NCI-H2227 treated with DMSO at 0.1 percent for 48 hours (cell line): ENCODE measurements at places on chromosomes 5 and 9.

- no peak for DNase-seq
Measured at GRCh38 chr5:140143521-140144258, 18.0 kb downstream of the IGIP start.

DNA sequence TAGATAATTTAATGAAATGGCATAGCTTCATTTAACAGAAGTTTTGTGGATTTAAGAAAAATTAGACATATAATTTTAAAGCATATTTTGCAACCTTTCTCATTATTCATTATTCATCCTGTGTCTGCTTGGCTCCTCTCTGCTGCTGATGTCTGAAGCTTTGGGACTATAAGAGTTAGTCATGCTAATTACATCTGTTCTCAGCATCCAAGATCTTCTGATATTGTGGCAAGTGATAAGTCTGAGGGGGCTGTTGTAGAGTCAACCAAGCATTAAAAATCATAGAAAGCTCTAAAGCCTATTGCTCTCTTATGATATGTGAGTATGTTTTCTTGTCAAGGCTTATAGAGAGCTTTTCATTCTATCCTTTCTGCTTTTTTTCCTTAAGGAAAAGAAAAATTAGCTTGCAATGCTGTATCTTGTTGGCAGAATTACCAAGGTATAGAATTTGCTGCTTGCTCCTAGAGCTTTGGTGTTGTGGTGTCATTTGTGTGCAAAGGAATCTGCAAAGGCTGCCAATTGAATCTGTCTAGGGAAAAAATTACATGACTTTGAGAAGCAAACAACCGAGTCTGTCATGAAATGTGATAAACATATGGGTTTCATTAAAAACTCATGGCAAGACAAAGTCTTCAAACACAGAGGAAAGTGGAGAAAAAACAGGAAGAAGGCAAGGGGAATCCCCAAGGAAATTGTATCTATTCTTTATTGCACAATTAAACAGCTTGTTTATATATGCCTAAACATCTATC, 156.1 kb upstream of the DAB2 start:
- no peak for DNase-seq

DNA sequence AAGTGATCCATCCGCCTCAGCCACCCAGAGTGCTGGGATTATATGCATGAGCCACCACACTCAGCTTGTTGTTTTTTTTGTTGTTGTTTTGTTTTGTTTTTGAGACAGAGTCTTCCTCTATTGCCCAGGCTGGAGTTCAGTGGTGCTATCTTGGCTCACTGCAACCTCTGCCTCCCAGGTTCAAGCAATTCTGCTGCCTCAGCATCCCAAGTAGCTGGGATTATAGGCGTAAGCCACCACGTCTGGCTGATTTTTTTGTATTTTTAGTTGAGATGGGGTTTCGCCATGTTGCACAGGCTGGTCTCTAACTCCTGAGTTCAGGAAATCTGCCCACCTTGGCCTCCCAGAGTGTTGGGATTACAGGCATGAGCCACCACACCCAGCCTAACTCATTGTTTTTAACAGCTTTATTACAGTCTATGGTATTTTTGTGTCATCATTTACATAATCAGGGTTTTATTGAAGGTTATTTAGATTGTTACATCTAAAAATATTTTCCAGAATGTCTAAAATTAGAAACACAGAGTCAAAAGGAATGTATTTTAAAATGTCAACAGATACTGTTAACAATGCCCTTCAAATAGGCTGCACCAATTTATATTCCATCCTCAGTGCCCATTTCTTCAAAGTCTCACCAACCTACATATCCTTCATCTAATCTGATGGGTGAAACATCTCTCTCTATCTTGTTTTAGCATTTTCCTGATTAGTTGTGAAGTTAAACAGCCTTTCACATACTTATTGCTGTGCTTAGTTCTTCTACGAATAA, 18.6 kb downstream of the KIF3A start:
- DNase-seq = no peak

GRCh38 chr5:138192826-138193225, 13.9 kb downstream of the KIF20A start:
- no peak for DNase-seq

GRCh38 chr9:124190761-124191160, 67.0 kb upstream of the NEK6 start:
- no peak for DNase-seq

DNA sequence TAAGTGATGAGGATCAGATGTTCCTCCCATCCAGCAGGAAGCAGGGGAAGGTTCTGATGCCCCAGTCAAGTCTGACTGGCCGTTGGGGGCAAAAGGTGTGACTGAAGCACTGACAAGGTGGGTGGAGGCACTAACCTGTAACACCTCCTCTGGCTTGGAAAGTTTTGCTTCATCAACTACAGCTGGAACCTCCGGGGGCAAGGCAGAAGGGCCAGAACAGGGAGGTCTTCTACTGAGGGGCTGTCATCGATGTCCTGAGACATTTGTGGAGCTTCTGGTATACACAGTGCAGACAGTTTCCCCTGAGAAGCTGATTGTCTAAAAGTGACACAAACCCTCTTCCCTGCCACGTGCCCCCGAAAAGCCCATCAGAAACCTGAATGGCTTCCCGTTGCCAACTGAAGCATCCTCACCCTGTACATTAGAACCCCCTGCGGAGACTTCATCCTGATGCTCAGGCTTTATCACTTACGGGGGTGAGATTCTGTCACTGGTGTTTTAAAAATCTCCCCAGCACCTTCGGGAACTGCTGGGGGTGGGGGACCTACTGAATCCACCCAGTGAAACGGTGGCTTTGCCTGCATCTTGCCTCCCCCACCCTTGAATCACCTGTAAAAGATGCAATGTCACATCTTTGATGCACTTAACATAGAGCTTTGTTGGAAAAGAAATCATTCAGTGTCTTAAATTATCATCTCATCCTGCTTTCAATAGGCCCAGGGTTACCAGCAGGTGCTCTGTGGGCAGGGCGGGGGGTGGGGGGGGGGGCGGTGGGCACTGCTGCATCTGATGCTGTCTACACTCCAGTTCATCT, 24.6 kb downstream of the TRAF1 start:
- DNase-seq = no peak
